ENCODE measurements at places on chromosomes 13 and 19.
A peak's percentile ranks its signal among the peaks of the same experiment; 100 is the strongest.

DNA sequence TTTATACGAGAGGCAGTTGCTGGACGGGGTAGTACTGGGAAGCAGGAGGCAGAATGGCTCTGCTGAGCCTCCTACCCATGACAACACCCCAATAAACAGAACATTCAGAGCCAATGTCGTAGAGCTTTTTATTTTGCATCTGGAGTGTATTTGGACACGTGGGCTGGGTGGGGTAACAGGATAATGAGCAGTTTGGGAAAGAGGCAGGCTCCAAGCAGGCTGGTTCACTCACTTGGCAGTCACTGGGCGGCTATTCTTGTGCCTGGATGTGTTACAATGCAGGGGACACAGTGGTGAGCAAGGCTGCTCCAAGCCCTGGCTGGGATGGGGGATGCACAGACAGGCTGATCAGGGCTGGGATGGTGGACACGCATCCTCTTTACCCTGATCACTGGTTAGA, 9.5 kb downstream of the ACTMAP start:
- DNase-seq: no peak

GRCh38 chr19:13881692-13882418, 4.9 kb downstream of the NANOS3 start:
- DNase-seq: no peak

- DNase-seq: no peak
These were observed 1132.6 kb upstream of the SLC10A2 start for GRCh38 chr13:104198801-104199200.

DNA sequence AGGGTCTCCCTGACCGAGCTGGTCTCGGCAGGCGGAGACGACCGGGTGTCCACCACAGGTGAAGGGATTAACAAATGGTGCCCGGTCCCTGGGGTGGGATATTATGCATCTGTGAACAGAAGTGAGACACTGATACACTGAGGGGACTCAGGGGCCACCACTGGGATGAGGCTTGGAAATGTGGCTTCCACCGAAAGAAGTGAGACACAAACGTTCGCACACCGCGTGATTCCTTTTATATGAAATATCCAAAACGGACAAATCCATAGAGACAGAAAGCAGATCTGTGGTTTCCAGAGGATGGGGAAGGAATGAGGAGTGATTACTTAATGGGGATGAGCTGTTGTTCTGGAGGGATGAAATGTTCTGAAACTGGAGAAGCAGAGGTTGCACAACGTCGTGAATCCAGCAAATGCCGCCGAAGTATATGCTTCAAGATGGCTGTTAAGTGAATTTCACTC, 47.5 kb downstream of the C13orf46 start:
- DNase-seq: no peak

DNA sequence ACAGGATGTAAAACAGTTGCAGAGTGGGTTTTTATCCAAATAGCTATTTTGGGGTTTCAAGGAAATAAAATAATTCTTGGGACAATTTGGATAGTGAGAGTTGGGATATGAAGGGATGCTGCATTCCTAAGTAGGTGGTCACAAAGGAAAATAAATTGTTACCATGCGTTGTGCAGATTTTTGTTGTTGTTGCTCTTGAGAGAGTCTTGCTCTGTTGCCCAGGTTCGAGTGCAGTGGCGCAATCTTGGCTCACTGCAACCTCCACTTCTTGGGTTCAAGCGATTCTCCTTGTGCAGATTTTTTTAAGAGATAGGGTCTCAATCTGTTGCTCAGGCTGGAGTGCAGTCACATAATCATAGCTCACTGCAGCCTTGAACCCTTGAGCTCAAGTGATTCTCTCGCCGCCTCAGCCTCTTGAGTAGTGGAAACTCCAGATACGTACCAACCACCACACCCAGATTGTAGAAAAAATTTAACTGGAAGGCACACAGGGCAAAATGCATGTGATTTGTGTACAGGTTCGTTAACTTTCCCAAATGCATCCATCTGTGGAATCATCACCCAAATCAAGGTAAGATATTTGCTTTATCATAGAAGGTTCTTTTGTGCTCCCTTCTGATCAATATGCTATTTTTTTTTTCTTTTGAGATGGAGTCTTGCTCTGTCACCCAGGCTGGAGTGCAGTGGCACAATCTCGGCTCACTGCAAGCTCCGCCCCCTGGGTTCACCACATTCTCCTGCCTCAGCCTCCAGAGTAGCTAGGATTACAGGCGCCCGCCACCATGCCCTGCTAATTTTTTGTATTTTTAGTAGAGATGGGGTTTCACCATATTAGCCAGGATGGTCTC, 16.0 kb downstream of the SLC1A5 start:
- no peak for DNase-seq

DNA sequence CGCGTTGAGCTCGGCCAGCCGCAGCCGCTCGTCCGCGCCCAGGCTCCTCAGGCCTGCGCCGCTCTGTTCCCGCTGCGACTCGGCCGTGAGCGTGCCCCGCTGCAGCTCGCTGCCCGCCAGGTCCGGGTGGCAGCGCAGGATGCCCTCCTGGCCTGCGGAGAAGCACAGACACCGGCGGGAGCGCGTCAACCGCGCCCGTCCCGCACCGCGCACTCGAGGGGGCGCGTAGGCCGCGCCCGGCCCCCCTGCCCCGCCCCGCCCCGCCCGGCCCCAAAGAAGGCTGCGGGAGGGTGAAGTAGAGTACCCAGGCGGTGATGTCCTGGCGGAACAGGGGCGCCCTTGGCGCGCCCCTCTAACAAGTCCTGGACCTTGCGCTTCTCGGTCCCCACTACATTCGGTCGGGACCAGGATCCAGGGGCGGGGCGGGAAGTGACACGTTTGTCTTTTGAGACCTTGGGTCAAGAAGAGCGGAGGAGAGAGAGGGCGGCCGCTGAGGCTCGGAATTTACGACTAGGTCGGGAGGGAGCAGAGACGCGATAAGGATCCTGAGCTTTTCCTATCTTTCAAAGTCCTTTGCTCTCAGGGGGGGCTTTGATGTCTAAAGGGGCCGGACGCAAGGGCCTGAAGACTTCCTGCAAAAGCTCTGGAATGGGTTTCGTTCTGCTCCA, 9.3 kb upstream of the CDX2 start:
- no peak for DNase-seq

DNA sequence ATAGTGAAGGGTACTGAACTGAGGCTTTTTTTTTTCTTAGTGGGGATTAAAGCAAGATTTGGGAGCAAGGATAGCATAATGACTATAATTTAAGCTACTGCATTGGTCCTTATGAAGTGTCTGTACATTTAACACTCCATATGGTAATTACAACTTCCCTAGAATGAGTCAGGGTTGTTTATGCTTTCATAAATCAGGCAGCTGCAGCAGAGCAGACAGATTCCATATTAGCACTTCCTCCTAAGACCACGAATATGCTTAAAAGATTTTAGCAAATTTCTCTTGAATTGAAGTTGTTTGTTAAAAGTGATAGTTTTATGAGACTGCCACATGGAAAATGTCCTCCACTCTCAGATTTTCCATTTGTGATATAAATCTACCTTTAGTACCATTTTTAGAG, 401.1 kb upstream of the SPRY2 start:
- DNase-seq: peak; percentile 66

- no peak for DNase-seq
These were observed 22.6 kb downstream of the PGPEP1 start for GRCh38 chr19:18362934-18363542.

GRCh38 chr13:78341032-78341431, 262.3 kb downstream of the POU4F1 start:
- DNase-seq: no peak

- DNase-seq: no peak
These were observed 468 bp upstream of the SERTM1 start for GRCh38 chr13:36673352-36673751.

DNA sequence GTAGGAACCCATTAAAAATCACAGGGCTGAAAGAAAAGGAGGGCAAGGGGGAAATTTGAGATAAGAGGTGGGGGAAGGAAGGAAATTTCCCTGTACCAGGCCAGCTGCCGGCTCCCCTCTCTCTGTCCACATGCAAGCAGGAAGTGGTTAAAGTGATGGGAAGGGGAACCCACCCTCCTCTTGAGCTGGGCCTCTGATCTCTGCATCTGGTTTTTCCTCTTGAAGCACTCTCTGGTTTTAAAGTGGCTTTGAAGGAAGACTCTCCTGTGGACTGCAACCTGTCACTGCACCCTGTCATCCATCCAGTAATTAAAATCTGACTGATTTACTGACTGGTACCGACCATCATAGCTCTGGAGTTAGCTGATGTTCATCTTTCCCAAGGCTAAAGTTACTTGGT, 239.6 kb downstream of the TSHZ3 start:
- no peak for DNase-seq
